IMR-90 (cell line): ENCODE measurements at places on chromosomes 16 and 17. TPM values are rescaled to one million over a fixed set of nuclear protein-coding genes. Genes with fewer than 3 reads are reported as not detected.

The TNK1 gene
- under 0.01 and 0.54 TPM in 2 replicates for total RNA-seq

The MAP2K3 gene
- total RNA-seq, result 23.5 and 25.0 TPM in 2 replicates

The HSPB9 gene
- not detected in 2 replicates for total RNA-seq

The CHST5 gene
- total RNA-seq, result not detected in 2 replicates

The ZNF597 gene
- total RNA-seq, result 3.0 and 3.1 TPM in 2 replicates

The CCL3 gene
- total RNA-seq, result not detected in 2 replicates

The HOXB4 gene
- total RNA-seq, result 1.9 and 2.0 TPM in 2 replicates

The SOX9 gene
- 4.1 and 8.3 TPM in 2 replicates for total RNA-seq

The COX6A2 gene
- not detected in 2 replicates for total RNA-seq

The MT1G gene
- total RNA-seq, result not detected in 2 replicates

The ATXN2L gene
- 10.3 and 12.9 TPM in 2 replicates for total RNA-seq

The SPATA22 gene
- total RNA-seq, result 0.18 and 0.28 TPM in 2 replicates

The RECQL5 gene
- 7.3 and 8.6 TPM in 2 replicates for total RNA-seq

The CLEC3A gene
- total RNA-seq, result not detected in 2 replicates

The CDH3 gene
- not detected in 2 replicates for total RNA-seq

The TBC1D3H gene
- not detected in 2 replicates for total RNA-seq

The ODAD4 gene
- total RNA-seq, result 0.54 and 0.56 TPM in 2 replicates
